ENCODE measurements at places on chromosomes 6 and 20.
A peak's percentile ranks its signal among the peaks of the same experiment; 100 is the strongest.

DNA sequence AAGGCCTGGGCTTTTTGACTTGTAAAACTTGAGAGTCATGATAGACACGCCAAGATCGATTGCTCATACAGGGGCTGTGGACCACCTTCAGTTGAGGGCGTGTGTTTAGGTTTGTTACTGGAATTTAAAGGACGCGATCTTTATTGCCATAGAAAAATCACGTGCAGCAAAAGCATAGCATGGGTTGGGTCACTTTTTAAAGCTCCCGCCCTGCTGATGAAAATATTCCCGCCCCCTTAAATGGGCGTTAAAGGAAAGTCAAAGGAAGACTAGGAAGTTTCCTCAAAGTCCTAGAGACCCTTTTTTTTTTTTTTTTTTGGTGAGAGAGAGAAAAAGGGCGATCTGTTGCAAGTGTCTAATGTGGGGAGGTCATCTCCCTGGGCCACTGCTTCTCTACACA is 23.1 kb downstream of the TFAP2A start:
- no peak for DNase-seq

DNA sequence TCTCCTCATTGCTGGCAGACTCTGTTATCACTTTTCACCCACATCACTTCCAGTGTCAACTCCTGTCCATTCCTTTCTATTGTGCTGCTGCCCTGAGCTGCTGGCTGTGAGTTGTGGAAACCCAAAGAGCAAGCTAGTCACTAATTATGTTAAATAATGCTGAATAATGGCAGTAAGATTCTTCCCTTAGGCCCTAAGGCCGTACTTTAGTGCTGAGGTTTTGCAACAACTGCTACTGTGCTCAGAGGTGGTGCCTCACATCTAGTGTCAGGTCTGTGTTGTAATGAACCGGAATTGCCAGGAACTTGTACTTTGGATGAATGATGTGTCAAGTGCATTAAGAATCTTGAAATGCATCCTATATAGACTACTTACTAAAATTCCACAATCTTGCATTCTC is 372.2 kb upstream of the RNF217 start:
- DNase-seq = no peak

DNA sequence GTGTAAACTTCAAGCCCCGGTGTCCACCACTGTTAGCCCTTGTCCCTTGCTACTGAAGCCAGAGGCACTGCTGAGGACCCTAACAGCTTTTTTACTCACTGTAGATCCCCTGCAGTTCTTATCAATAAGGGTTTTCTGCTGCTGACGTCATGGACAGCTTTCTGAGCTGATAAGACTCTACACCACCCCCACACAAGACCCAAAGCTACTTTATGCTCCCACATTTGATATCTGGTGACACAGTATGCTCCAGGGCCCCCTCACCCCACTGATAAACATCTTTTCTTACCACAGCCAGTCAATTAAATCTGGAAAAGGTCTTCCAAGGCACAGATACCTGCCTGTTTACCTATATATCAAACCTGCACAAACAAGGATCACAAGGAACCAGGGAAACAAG is 65.3 kb downstream of the NUS1 start:
- DNase-seq = no peak

- DNase-seq = no peak
Measured at GRCh38 chr20:44532259-44532980, 10.6 kb upstream of the SERINC3 start.

- DNase-seq = no peak
Measured at GRCh38 chr6:120129228-120129627, 779.7 kb upstream of the MAN1A1 start.

- DNase-seq = no peak
Measured at GRCh38 chr6:83590416-83590815, 78.1 kb downstream of the PRSS35 start.

DNA sequence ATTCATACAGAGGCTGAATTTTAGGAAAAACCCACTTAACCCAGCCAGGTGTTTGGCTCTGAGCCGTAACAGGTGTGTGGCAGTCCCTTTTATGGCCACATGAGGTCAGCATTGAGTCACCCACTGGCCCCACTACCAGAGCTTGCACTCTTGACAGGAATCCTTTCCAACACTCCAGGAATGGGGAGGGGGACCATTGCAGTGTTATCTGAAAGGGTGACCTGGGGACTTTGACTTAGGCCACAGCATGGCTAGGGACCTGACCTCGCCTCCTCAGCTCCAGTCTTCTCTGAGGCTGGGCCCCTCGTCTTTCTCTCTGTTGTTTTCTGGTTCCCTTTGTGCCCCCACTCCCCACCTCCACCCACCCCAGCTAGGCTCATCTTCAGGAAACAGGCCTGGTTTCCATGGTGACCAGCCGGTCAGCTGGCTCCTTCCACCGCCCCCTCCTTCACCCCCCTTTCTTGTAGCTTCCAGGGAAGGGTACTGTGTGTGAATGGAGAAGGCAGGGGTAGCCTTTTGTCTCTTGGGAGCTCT is 2.1 kb upstream of the TMEM151B start:
- peak; percentile 73 for DNase-seq

GRCh38 chr6:14784596-14785492 is 461.0 kb upstream of the JARID2 start:
- no peak for DNase-seq

DNA sequence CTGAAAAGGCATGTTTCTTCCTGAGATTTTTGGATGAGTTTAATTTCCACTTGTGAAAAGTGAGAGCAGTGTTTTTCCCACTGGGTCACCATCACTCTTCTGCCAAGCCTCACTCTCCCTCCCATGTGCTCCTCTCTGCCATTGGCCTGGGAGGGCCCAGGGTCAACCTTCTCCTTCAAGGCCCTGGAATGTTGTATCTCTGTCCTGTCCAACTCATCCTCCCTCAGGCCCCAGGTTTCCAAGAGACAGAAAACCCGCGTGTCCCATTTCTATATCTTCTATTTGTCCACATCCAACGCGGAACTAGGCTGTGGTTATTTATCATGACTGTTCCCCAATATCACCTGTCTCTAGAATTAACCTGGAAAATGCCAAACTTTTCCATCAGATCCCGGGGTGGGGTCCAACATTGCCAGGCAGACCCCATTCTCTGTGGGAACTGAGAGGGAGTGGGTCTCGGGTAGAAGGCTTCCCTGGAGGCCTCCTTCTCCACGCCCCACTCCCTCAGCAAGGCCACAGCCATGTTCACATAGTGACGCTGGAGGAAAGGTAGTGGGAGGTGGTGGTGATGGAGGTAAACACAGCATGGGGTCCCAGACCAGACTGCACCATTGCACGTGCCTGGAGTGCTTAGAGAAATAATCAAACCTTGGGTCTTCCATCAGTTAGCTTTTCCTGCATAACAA is 173.5 kb downstream of the SCP2D1 start:
- DNase-seq = no peak

DNA sequence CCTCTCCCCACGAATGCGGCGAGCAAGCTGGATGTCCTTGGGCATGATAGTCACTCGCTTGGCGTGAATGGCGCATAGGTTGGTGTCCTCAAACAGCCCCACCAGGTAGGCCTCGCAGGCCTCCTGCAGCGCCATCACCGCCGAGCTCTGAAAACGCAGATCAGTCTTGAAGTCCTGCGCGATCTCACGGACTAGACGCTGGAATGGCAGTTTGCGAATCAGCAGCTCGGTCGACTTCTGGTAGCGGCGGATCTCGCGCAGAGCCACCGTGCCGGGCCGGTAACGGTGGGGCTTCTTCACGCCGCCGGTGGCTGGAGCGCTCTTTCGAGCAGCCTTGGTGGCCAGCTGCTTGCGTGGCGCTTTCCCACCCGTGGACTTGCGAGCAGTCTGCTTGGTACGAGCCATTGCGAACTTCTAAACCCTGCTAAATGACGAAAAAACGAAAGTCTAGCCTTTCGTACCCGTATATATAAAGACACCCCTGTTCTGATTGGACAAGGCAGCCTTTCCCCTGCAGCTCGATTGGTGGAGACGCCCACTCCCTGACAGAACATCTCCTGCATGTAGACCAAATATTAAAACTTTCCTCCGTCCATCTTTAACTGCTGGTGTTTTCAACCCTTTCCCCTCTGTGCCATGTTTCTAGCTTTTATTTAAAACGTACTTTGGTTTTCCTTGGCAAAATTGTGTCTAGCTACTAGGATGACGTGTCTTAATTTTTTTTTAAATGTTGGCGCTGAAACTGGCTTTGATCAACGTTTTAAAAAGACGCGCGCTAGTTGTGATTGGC is 109.8 kb downstream of the HFE start:
- peak; percentile 59 for DNase-seq

- DNase-seq = no peak
Measured at GRCh38 chr6:33453393-33454008, 875 bp upstream of the ZBTB9 start.

DNA sequence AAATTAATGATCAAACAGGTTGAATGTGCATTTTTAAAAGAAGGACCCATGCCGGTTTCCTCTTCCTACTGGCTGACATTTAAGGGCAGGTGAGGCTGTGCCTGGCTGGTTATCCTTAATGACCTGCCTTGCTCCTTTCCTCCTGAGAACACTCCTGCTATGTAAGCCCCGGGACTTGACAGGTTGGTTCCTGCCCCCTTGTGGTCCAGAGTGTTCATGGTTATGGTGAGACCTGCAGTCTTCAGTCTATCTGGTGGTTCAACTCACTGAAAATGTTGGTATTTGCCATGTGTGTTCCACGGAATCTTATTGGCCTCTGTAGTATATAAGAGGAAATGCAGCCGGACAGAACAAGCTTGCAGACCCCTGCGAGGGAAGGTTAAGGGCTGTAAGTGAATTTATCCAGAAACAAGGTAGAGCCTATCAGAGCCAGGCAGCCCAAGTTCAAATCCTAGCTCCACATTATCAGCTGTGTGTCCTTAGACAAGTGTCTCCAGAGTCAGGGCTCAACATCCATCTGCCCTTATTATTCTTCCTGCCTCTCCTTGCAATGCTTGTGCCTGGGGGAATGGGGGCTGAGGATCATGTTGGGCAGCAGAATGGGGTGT is 5.2 kb upstream of the BPIFA3 start:
- peak; percentile 68 for DNase-seq

DNA sequence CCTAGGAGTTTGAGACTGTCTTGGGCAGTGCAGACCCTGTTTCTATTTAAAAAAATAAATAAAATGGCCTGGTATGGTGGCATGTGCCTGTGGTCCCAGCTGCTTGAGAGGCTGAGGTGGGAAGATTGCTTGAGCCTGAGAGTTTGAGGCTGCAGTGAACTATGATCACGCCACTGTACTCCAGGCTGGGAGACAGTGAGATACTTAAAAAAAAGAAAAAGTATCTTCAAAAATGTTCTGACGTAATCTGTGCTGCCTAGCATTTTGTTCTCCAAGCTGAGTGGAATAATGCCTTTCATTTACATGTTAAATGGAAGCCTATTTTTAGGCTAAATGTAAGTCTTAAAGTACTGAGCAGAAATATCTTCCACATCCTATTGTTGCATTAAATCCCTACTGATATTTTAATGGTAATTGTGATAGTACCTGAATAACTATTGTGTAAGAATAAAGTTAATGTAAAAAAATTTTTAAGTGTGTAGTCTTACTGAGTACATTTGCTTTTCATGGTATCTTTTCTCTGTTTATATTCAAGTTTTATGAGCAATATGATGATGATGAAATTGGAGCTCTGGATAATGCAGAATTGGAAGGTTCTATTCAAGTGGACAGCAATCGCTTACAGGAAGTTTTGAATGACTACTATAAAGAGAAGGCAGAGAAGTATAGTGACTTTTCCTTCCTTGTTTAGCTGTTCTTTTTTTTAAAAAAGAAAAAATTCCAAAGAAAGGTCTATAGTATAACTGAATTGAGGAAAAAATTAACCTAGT is 4.2 kb upstream of the ZC2HC1B start:
- DNase-seq = no peak

DNA sequence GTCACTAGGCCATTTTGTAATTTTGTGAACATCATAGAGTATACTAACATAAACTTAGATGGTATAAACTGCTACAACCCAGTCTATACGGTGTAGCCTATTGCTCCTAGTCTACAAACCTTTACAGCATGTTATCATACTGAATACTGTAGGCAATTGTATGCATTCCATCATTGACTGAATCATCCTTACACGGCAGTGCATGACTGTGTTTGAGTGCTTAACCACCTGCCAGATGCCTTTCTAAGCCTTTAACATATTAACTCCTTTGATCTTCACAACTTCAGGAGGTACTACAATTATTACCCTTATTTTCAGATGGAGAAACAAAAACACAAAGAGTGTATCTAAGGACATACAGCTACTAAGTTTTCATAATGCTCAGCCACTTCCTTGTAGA is 14.0 kb downstream of the DPPA5 start:
- DNase-seq = no peak

DNA sequence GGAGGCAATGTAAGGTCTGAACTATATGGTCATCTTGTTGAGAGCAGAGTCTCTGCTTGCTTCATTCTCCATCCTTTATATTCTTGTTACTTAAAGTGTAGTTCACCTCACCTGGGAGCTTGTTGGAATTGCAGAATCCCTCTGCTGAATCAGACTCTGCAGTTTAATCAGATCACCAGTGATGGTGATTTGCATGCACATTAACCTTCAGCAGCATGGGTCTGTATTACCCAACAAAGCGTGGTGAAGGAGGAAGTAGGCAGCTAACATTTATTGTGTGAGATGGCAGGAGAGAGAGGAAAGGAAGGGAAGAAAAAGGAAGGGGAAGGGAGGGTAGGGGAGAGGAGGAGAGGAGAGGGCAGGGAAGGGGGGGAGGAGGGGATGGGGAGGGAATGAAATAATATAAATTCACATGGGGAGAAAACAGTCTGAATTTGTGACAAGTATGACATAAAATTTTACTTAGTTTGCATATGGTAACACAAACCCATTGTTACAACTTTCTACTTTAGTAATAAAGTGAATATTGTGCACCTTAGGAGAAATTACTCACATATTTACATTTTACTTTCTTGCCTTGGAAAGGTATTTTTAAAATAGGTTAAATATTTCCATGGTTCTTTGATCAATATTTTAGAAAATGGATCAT is 740.7 kb downstream of the DHX35 start:
- DNase-seq = no peak

GRCh38 chr20:43835944-43836508 is 78.6 kb upstream of the TOX2 start:
- no peak for DNase-seq

DNA sequence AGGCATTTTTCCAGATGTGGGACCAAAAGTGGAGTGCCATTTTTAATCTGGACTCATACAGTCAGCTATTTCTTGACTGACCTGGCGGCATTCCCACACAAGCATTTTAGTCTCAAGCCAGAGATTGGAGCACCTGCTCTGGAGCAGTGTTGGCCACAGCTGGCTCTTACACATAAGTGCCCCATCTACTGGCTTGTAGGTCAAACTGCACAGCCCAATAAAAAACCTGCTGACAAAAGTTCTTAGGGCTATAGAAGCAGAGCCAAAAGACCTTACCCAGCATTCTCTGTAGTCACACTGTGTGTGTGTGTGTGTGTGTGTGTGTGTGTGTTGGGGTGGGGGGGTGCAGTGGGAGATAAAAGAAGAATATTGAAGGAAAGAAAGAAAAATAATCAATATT is 38.6 kb upstream of the SENP6 start:
- DNase-seq = no peak

DNA sequence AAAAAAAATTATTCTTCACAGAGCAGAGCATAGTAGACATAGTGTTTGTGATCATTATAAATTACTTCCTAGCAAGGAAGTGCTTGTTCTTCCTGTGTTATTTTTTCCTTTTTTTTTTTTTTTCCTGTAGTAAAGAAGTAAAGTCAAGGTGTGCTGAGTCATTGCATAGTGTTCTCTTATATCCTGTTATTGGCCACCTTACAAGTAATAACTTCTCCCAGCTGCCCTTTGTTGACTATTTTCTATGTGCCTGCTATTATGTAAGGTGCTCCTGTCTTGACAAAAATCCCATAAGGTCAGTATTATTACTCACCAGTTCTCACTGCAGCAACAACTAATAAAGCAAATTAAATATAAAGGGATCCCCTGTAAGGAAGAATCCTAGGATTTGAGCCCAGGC is 195.3 kb downstream of the GJA1 start:
- no peak for DNase-seq

All from endothelial cell (in vitro differentiated cells).